Left lung (tissue), 14 donors: ENCODE measurements at places on chromosomes 4 and X. TPM values are rescaled to one million over a fixed set of nuclear protein-coding genes. Genes with fewer than 3 reads are reported as not detected.

DNA sequence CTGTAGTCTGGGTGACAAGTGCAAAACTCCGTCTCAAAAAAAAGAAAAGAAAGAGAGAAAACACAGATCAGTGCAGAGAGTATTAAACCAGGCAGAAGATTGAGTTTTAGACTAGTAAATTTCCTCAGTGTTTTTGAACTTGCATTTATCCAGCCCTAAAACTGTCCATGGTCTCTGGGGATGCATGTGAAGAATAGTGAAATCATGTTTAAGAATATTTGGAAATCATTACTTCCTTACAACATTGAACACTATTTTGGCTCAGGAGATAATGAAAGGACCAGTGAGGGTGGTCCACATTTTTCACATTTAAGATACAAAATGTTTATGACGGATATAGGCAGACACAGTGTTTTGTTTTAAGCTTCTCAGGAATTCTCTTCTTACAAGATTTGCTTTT, 195.8 kb upstream of the RASGEF1B start:
- no peak for DNase-seq

DNA sequence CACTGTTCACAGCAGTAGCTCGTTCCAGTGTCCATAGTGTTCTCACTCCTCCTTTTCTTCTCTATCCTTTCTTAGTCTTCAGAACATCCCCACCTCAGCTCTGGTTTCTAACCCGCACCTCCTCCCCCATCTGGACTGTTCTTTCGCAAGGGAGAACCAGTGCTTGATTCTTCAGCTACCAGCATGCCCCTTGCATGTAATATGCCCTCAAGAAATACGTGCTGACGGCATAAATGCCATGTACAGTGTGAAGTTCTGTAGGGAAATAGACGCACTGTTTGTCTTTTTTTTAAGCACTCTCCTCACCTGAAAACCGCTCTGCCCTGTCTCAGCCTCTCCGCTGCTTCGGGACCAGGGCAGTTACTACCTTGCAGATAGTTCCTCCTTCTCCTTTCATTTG, 5.3 kb downstream of the CLDN22 start:
- DNase-seq, result no peak

The RBMXL3 gene
- not detected for polyA plus RNA-seq

DNA sequence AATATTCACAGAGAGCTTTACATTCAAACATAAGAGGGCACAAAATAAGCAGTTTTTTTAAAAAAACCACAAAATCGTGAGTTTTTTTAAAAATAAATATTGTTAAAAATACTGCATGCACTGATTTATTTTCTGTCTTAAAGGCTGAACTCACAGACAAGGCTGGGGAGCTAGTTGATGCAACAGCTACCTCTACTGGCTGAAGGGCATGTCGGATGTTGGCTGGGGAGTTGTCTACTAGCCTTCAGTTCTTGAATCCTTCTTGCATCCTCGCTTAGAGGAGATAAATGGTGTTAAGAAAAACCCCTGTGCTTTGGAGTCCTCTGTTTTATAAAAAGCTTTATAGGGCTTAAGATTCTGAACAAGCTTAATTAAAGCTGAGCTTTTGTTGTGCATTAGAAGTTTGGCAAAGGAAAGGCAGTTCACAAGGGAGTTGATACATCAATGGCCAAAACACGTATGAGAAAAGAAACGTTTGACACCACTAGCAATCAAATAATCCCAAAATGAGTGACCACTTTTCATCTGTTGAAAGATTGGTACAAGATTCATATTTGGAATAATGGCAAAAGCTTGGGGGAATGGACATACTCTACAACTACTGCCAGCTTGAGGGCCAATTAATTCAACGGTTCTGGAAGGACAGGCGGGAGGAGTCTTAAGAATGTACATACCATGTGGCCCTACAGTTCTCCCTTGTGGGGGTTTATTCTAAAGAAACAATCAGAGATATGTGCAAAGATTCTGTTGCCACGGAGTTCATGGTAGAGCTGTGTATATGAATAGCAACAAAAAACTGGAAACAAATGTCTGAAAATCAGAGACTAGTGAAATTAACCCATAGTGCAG, 94.7 kb downstream of the SEL1L3 start:
- DNase-seq, result peak; percentile 78

DNA sequence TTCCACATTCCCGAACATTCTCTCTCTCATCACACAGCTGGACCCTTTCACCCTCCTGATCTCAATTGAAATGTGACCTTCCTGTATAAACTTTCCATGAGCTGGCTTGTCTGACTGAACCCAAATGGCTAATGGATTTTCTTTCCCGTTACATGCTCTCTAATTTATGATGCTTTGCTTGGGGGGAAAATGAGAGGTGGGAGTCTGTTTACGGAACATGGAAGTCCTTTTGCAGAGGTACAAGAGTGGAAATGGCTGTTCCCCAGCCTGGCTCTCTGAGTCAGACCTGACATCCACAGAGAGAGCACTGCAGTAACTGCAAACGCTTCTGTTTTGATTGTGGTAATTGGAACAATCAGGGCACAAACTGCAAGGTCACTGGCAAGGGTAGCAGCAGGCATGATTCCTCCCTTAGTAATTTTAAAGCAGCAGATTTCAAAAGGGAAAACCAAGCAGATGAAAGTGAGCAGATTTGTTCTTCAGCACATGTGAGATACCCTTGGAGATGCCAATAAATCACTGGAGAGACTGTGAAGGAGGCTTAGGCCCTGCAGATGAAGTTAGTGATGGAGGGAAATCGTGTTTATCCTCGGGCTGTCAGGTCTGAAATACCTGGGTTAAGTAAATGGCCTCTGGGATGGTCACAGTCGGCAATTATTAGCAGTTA, 83.9 kb downstream of the SNCA start:
- peak; percentile 20 for DNase-seq

DNA sequence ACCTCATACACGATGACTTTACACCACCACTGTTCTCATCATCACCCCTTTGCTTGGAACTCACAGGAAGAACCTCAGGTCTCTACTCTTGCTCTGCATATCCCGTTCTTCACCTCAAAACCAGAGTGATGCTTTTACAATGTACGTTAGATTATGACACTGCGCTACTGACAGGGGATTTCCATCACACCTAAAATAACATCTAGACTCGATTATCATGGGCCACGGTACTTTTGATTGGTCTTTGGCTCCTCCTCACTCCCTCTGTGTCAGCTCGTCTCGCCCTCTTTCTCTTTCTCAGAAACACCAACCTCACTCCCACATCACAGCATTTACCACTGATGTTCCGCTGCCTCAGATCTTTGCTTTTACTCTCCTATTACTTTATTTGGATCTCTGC, 172.4 kb downstream of the TLL1 start:
- DNase-seq, result no peak

DNA sequence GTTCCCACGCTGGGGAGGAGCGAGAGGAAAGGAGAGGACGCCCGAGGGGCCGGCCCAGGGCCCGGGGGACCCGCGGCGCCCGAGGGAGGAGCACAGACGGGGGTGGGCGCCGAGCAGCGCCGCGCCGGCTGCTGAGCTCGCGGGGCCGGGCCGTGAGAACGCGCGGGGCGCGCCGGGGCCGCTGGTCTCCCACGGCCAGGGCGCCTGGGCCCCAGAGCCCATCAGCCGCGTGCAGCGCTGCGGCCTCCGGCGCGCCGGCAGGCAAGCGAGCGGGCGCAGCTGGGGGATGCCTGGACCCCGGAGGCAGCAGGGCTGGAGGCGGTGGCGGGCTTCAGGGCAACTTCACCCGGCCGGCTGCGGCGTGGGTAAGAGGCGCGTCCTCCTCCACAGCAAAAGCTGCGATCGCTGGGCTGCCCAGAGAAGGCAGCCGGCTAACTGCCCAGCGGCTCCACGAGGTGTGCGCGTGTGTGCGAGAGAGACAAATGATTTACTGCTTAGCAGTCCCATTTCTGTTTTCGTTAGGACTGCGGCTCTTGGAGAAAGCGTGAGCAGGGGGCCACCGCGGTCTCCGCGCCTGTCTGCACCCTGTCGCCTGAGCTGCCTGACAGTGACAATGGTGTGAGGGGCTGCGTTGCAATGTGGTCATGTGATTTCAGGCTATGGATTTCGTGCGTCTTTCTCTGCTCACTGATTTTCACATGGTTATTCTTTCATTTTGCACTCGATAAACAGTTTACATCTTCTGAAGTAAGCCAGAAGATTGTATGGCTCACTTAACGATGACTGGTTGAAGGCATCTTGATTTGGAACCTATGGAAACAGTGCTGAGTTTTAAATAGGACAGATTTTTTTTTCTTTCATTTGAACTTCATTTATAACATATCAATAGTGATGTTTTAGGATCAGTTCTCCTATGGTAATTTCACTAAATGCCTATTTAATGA, 1.2 kb downstream of the GUCY1A1 start:
- peak; percentile 56 for DNase-seq

DNA sequence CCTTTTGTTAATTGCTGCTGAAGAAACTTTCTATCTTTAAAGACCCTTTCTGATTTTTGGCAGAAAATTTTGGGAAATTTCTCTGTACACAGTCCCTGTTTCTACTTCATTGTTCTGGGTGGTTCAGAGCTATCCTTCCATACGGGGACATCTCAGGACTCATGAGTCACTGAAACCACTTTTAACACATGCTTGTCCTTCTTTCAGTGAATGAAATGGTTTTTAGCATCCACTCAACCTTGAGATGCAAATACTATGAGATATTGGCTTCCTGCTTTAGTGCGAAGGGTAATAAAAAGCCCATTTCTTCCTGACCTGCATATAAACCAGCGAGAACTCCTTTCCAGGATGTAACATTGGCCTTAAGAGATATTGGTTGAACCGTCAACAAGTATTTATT, 158.0 kb downstream of the REPS2 start:
- DNase-seq, result no peak

The CXorf49 gene
- not detected for polyA plus RNA-seq

DNA sequence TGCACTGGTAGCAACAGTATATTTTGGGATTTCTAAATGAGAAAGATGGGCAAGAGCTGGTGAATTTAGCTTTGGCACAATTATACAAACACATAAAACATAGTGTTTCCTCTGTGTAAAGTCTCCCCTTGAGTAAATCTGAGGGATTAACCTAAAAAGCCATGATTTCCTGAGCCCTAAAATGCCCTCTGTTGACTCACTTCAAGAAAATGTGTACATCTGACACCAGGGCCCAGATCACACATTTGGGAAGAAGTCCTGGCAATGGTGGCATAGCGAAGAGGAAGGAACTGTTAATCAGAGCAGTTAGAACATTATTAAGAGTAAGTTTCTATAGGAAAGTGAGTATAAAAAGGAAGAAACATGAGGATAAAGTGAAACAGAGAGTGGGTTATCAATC, 338.5 kb downstream of the SPOCK3 start:
- no peak for DNase-seq

GRCh38 chr4:42371305-42372252, 25.7 kb upstream of the SHISA3 start:
- DNase-seq, result no peak

GRCh38 chrX:143854006-143854405, 29.9 kb upstream of the UBE2NL start:
- DNase-seq, result no peak

The EDA gene
- polyA plus RNA-seq, result 4.6 TPM

- DNase-seq, result no peak
Measured at GRCh38 chr4:2647403-2648158, 108.6 kb downstream of the TNIP2 start.

The CPLX1 gene
- 1.2 TPM for polyA plus RNA-seq

The HSFX2 gene
- 0.17 TPM for polyA plus RNA-seq

The TXK gene
- polyA plus RNA-seq, result 4.4 TPM

GRCh38 chr4:187436251-187436650, 559.3 kb upstream of the ZFP42 start:
- no peak for DNase-seq

- DNase-seq, result peak; percentile 12
Measured at GRCh38 chrX:43836435-43837184, 45.6 kb downstream of the MAOB start.

The CLIC2 gene
- polyA plus RNA-seq, result 6.7 TPM

DNA sequence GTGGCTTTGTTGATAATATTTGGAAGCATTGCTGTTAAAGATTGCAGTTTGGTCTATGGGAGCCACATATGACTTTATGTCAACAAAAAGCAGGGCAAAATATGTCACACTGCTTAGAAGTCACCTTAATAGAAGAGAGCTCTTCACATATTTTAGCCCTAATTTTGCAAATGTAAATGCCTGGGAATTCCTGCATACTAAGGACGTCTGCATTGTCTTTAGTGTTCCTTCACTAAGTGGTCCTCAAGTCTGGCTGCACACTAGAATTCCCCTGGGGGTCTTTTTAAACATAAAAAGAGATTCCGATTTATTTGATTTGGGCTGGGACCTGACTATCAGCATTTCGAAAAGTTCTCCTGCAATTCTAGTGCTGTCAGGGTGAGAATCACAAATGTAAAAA, 495.1 kb upstream of the FAM241A start:
- no peak for DNase-seq

The EXOC1 gene
- polyA plus RNA-seq, result 49.0 TPM

DNA sequence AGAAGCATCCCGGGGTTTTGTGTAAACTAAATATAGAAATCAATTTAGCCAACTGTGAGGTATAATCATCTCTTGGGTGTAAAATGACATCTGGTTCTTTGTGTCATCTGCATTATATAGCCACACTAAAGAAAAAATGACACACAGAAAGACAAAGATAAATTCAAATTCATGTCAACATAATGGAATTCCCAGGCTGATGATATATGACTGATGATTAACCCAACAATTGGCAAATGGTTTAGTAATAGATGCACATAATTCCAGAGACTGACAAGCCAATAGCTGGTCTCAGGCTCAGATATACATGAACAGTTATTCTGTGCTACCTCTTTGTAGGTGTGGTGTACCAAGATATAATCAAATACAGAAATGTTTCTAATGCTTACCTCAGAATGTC, 375.4 kb upstream of the PITX2 start:
- DNase-seq, result no peak

The CCSER1 gene
- polyA plus RNA-seq, result 4.2 TPM

DNA sequence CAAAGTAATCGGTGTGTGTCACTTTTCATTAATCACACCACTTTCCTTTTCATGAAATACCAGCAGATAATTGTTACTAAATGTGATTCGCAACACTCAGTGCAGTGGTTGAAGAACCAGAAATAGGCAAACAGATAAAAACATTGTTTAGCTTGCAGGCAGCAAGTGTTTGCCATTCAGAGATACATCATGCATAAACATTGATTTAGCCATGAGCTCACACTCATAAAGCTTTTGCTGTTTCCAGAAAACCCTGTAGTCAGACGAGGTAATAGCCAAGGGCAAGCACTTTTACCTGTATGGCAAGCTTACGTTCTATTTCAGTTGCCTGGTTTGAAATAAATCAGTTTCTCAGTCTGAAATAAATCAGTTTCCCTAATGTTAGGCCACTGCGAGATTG, 542.0 kb upstream of the TENM3 start:
- DNase-seq, result no peak

GRCh38 chrX:15334561-15334960, 762 bp downstream of the PIGA start:
- DNase-seq, result no peak
